Activated T-helper 1 cell treated with anti-CD3 and anti-CD28 coated beads, Interleukin-2, amount 50 U/mL, for 16 hours (primary cell): ENCODE measurements at places on chromosomes 6 and 20.

DNA sequence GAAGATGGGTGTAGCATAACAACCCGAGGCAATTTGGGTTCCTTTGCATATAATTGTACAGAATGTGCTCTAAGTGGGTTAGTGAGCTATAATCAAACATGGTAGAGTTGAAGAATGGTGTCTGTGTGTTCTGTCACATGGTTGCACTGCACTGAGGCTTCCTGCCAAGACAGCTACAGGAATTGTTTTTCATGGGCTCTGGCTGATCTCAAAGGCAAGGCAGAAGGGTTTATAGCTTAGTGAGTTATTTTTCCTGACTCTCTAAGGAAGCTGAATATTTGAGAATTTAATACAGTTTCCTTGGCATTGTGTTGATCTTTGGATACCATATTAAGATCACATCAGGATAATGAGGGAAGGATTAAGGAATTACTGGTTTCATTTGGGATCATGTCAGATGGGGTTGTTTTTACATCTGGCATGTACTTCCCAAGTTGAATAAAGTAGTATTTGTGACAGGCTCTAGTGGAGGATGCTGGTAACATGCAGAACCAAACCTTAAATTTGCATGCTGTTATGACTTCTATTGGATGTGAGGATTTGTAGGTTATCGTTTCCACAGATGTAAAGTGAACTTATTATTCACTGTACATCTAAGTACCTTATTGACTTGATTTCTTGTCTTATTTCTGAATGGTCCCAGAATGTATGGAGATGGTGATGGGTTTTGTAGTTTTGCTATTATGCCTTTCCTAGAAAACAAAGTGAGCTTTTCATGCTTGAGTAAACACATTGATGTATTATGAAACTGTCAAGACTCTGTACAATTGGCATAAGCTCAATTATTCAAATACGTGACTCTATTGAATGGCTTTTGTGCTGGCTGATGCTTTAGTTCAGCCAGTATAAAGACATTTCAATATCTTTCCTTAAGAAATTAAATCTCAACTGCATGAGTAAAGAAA, 43.3 kb downstream of the LRRC1 start:
- DNase-seq, result no peak

DNA sequence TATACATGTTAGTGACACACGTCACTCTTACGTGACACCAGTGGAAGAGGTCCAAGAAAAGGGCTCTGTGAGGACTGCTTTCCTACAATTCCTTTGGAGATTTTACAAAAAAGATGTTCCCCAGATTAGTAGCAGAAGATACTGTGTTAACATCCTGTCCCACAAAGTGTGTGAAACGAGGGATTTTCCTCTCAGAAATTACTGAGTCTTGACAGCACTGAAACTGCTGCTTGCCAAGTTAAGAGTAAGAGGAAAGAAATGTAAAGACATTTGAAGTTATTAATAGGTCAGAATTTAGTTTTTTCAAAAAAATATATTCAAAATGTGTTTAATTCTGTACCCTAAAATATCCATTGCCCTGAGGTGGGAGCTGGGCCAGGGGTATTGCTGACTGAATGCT, 58.8 kb upstream of the MAP7 start:
- DNase-seq, result no peak

GRCh38 chr6:168002804-168003203, 5.3 kb downstream of the KIF25 start:
- DNase-seq, result no peak

GRCh38 chr6:29726571-29727194, 3.4 kb downstream of the HLA-F start:
- DNase-seq, result no peak
